ENCODE measurements at places on chromosomes 7 and 10.

GRCh38 chr10:31133792-31134310 is 102.2 kb upstream of the ZNF438 start:
- DNase-seq, result peak; percentile 64

DNA sequence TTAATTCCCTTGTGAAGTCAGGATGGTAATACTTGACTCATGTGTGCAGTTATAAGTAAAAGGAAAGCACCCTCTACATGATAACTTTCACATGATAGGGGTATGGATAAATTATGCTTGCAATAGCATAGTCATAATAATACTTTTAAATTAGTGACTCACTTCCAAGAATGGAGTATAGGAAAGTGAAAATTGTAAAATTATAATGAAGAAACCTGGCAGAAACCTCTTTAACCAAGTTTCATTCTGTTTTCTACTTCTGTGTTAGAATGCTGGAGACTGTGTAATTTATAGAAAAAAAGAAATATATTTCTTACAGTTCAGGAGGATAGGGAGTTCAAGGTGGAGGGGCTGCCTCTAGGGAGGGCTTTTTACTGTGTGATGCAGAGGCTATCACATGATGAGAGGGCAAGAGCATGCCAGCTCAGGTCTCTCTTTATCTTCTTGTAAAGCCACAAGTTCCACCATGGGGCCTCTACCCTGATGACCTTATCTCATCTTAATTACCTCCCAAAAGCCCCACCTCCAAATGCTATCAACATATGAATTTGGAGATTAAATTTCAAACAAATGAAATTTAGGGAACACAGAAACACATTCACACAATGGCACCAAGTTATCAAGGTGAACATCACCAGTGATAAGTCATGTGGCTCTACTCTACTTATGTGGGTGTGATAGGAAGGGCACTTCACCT is 43.2 kb downstream of the HDAC9 start:
- DNase-seq, result no peak

DNA sequence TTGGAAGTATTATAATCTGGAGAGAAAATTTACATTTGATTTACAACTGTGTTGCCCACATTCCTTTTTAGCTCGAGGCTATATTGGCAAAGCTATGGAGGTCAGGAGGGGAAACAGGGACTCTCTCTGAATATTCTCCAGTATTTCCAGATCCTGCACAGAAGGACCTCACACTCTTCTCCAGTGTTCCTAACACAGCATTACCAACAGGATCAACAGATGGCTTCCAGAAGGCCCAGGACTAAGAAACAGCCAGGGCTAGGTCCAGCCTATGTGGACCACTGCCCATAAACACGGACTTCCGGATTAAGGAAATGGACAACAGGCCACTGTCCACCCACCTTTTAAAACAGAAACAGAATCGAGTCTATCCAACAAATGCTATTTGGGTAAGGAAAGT is 65.3 kb downstream of the CHCHD3 start:
- DNase-seq, result no peak

- no peak for DNase-seq
These were observed 315.9 kb upstream of the SEMA3A start for GRCh38 chr7:84510505-84510904.

GRCh38 chr7:131692131-131692960 is 135.9 kb upstream of the PODXL start:
- DNase-seq, result peak; percentile 29

DNA sequence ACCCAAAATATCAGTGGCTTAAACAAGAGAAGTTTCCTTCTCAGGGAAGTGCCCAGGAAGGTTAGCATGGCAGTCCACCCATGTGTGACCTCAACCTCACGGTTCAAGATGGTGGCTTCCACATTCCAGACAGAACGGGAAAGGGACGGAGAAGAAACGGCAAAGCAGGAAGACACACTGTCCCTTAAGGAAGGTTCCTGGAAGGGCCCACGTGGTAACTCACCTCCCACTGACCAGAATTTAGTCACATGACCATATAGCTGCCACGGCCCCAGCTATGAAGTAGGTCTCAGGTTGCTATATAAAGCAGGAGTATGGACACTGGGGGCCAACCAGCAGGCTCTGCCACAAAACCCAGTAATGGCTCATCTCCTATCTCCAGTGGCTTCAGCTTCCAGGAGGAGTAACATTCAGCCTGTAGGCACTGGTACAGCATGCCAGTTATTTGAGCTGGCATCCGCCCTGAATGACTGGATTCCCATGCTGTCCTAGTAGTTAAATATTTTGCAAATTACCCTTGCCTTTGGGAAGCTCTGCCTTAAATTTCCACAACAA is 278.5 kb upstream of the KLF14 start:
- no peak for DNase-seq

GRCh38 chr10:73798927-73799560 is 12.4 kb downstream of the NDST2 start:
- DNase-seq, result no peak

- no peak for DNase-seq
These were observed 33.3 kb downstream of the DNAJB12 start for GRCh38 chr10:72321248-72322029.

GRCh38 chr7:18221377-18222293 is 194.0 kb upstream of the PRPS1L1 start:
- no peak for DNase-seq

- no peak for DNase-seq
These were observed 86.7 kb downstream of the DGKI start for GRCh38 chr7:137760111-137760510.

DNA sequence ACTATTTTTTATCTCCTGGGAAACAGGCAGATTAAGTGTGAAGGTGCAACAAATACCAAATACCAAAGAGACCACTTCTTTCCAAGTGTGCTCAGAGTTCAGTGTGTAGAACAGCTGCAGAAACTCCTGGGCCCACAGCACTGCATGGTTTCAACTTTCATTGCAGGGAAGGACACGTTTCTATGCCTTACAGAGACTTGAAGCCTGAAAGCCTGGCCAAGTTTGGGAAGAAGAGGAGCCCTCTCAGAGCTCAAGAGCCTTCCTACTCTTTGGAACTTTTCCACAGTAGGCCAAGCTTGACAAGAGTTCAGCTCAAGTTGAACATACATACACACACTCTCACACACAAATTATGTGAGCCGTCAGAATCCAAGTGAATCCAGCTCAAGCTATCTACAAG is 2.5 kb downstream of the HOXA4 start:
- no peak for DNase-seq

DNA sequence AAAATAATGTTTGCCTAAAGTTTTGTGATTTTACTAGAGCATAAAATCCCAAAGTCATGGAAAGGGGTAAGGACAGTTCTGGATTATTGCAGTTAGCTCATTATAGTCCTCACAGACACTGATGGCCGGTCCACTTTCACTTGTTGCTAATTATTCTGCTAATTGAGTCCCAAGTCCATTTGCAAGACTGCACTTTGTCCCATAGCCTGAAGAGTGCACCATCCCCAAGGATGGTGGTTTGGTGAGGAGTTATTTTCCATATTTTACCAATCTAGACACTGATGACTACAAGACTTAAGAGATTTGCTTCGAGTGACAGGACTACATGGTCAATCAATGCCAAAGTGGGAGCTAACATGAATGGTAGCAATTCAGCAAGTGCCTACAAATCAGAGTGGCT is 181.8 kb upstream of the CACNA2D1 start:
- DNase-seq, result no peak

- DNase-seq, result no peak
These were observed 132.4 kb downstream of the KIAA1217 start for GRCh38 chr10:24341371-24341770.

DNA sequence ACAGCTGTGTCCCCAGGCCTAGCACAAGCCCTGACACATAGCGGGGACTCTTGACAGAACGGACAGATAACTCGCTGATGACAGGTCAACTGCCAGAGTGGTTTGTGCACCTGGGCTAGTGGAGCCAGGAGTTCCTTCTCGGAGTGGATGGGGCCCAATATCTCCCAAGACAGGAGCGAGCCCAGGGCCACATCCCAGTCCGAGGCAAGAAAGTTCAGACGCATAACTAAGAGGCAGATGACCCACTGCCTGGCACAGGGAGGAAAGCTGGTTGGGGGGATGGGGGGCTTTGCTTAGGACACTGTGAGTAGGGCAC is 69.6 kb upstream of the ZNF479 start:
- DNase-seq, result no peak

DNA sequence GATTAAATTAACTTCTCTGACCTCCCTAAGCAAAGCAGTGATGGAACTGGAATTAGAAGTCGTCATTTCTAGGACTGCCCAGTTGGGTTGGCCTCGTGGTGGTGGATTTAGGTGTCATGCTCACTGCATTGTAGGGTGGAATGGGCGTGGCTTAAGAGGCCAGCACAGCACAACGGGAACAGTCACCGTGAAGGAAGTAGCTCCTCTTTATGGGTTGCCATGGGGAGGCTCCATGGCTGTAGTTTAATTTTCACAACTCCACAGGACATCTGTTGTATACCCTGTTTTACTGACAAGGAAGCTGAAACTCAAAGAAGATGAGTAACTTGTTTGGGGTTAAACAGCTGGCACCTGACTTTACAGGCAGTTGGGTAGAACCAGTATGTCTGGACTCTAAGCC is 208.3 kb downstream of the CELF2 start:
- DNase-seq, result peak; percentile 67

GRCh38 chr10:104218751-104219150 is 13.4 kb downstream of the CFAP43 start:
- no peak for DNase-seq

DNA sequence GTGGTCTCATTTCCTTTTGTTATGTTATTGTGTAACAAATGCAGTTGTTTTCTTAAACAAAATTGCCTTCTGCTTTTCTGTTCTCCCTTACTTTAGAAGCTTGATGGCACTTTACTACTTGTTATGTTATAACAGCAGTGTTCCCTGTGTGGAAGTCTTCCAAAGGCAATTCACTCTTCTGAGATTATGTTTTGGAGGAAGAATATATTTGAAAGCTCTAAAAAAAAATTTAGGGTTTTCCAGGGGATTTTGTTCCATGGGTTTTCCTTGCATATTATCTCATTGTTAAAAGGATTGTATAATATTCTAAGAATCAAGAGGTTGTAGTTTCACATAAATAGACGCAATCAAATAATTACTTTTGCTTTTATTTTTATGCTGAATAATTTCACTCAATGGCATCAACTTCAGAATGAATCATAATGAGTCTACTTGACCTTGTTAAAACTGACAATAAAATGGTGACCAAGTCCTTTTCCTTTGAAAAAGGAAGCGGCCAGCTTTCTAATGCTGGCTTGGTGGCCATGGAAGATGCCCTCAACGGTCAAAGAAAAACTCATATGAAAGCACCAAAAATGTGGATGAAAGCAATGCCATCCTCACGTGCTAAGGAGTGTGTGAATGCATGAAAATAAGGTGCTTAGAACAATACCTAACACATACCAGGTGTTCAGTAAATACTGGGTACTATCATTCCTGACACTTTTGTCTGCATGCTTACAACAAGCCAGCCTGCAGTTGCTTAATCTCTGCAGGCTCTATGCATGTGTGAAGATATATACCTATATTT is 92.4 kb upstream of the KLF6 start:
- no peak for DNase-seq

DNA sequence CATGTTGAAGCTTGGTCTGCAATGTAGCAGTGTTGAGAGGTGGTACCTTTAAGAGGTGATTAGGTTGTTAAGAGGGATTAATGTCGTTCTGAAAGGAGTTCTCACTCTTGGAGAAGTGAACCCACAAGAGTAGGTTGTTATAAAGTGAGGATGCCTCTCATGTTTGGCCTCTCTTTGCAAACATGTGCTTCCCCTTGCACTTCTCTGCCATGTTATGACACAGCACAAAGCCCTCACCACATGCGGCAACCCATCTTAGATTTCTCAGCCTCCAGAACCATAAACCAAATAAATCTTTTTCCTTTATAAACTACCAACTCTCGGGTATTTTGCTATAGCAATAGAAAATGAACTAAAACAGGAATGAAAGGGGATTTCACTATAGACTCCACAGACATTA is 66.3 kb downstream of the KMT2C start:
- no peak for DNase-seq

DNA sequence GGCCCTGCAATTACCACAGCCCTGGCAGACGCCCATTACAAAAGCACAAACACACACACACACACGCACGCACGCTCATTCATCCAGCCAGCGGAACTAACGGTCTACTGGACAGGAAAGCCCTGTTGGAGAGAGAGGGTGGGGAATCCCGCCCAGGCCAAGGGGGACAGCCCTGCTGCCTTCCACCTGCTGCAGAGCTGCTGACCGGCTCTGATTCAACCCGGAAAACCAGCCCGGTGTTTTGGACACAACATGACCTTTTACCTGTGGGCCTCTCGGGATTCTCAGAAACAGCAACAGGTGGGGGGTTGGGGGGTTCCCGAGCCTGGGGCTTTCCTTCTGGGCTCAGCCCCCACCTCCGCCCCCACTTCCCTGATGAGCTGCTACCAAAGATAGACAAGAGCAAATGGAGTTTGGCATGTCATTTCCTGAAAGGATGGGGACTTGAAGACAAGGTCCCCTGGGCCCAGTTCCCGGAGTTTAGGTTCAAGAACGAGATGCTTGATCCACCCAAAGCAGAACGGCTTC is 18.5 kb upstream of the SERPINE1 start:
- DNase-seq, result no peak

DNA sequence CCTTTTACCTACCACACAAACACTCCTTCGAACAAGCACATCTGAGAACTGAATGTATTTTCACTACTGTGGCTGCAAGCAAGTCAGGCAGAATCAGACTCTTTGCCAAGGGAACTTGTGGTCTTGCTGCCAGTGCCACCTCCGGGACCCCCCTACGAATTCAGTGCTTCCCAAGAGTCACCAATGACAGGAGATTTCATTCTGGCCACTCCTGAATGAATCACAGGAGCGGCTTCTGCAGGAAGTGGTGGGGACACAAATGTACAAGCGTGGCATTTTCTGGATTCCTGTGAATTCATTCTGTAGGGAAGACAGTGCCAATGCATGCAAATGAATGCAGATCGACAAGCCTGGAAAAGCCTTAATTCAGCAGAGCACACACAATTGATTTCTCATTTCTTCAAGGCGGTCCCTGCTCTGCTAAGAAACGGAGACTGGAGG is 161.2 kb downstream of the CAMK1D start:
- DNase-seq, result no peak
